ENCODE measurements at places on chromosomes 6 and 20.

DNA sequence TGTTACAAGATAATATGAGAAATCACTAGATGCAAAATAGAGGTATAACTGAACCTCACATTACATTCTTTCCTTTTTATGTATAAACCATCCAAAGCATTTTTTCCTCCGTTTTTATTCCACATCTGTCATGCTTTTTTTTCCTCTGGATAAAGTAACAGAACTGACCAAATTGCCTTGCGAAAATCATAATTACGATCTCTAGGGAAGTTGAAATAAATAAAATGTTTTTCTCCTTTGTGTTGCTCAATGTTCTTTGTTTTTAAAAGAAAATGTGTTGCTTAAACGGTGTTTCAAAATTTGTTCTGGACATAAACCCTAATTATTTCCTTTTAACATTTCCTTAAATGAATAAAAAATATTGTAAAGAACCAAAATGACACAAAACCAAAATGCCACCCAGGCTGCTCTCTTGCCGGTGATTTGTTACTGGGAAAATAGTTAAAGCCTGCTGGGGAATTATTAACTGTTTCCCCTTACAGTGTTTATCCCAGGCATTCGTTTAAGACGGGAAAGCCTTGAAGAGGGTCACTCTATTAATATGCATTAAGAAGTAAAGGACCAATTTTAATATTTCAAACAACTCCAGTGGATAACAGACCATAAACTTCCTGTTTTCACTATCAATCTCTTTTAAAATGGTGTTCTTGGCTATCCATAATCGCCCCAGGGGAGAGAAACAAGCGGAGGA is 1.7 kb upstream of the ADGRB3 start:
- no peak for DNase-seq

DNA sequence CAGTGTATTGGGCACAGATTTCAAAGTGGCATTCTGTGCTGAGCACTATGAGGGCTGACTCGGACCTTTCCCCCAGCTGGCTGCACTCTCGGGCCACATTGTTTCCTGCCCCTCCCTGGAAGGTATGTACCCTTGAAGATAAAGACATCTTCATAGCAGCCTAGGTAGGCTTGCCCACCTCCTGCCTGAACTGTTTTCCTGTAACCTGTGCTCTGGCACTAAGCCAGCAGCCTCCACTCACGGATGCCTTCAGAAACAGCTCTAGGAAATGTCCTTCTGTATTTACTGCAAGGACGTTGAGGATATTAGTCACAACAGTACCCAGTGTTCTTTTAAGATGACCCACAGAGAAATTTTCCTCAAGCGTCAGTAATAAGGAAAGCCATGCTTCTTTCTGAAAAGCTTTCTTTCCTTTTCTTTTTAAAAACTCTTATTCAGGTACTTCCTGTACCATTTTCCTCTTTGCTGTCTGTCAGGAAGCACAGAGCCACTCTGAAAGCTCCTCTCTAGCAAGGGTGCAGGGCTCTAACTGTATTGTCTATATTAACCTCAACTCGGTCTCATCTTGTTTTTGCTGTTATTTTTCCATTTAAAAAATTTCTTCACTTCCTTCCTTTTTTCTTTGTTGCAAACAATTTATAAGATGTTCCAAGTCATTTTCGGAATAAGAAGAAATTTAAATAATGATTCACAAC is 43.5 kb downstream of the TTI1 start:
- no peak for DNase-seq

GRCh38 chr6:108293527-108294296 is 1.1 kb upstream of the AFG1L start:
- DNase-seq: no peak

GRCh38 chr20:60467771-60468170 is 509.5 kb downstream of the CDH26 start:
- DNase-seq: no peak

DNA sequence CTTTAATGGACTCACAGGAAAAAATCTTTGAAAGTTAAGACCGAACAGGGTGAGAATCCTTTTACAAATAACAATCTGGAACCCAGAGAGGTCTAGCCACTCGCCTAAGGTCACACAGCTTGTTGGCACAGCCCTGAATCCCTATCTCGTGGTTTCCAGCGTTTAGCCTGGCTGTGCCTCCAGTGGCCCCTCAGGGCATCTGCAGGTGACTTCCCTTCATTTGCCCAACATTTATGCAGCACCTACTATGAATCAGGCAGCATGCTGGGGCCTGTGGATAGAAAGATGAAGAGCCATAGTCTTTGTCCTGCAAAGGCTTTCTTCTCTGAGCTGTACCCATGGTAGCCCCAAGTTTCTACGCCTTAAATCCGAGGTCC is 2.6 kb upstream of the NR2E1 start:
- DNase-seq: no peak

DNA sequence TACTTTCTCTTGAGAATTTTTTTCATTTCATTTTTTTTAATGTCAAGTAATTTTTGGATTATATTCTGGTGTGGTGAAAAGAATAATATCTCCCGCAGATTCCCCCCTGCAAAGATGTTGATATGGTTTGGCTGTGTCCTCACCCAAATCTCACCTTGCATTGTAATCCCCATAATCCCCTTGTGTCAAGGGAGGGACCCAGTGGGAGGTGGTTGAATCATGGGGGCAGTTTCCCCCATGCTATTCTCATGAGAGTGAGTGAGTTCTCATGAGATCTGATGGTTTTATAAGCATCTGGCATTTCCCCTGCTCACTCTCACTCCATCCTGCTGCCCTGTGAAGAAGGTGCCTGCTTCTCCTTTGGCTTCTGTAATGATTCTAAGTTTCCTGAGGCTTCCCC is 58.7 kb upstream of the PMEPA1 start:
- DNase-seq: no peak

GRCh38 chr6:134165561-134166201 is 113.3 kb upstream of the SLC2A12 start:
- DNase-seq: no peak

DNA sequence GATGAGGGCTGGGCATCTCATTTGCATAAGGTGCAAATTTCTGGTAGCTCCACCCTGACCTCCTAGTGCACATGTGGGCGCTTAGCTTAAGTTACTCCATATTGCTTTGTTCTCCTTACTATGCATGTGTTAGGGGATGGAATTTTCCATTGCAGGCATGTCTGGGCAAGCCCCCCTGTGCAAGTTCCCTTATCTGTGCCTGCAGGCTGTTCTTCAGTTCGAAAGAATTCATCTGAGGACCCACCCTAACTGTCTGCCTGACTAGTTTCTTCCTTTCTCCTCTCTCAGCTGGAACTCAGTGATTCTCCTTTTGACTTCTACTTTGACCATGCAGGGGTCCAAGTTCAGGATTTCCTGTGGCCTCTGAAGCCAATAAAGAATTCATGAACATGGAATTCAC is 30.2 kb downstream of the CCDC170 start:
- no peak for DNase-seq

DNA sequence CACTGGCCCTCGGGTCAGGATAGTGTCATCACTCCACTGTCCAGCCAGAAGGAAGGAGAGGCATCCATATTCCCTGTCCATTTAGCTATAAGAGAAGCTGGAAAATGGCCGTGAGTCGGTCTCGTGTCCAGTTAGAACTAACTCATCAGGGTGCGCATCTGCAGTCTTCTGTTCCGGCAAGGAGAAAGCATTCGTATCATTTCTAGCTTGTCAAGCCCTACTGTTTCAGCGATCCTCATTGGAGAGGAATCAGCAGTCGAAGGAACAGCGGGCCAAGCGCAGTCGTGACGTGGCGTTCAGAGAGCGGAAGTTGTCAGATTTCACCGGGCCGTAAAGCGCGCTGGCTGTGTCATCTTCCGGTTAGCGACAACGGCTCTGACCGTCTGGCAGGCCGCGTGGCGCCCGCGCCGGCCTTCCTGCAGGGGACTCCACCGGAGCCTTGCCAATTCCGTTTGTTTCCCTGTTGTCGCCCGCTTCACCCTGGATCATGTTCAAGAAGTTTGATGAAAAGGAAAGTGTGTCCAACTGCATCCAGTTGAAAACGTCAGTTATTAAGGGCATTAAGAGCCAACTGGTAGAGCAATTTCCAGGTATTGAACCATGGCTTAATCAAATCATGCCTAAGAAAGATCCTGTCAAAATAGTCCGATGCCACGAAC is 32.9 kb downstream of the HM13 start:
- DNase-seq: peak; percentile 94

GRCh38 chr6:33957892-33958525 is 154.2 kb upstream of the MLN start:
- DNase-seq: no peak

GRCh38 chr20:4027590-4028265 is 12.4 kb upstream of the RNF24 start:
- DNase-seq: no peak

GRCh38 chr20:37344506-37345338 is 1.2 kb upstream of the SRC start:
- DNase-seq: no peak
